ENCODE measurements at places on chromosomes 13 and 19.

DNA sequence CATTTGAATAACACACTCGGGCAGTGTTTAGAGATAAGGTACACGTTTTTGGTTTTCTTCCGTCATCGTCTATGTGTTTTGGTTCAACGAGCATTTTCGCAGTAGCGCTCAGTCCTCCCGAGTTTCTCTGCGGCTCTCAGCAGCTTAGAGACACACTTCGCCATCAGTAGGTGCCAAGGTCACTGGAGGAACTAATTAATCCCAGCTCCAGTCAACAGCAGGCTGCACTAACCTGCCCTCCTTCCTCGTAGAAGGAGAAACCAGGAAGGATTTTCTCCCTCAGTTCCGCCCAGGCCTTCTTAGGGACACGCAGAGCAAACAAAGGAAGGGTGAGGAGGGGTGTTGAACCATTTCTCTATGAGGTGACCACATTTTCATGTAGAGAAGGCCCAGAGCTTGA is 12.6 kb downstream of the MBNL2 start:
- no peak for DNase-seq

- DNase-seq, result no peak
These were observed 3.4 kb upstream of the USE1 start for GRCh38 chr19:17211547-17212446.

GRCh38 chr13:109180905-109181425 is 551.6 kb downstream of the MYO16 start:
- no peak for DNase-seq

DNA sequence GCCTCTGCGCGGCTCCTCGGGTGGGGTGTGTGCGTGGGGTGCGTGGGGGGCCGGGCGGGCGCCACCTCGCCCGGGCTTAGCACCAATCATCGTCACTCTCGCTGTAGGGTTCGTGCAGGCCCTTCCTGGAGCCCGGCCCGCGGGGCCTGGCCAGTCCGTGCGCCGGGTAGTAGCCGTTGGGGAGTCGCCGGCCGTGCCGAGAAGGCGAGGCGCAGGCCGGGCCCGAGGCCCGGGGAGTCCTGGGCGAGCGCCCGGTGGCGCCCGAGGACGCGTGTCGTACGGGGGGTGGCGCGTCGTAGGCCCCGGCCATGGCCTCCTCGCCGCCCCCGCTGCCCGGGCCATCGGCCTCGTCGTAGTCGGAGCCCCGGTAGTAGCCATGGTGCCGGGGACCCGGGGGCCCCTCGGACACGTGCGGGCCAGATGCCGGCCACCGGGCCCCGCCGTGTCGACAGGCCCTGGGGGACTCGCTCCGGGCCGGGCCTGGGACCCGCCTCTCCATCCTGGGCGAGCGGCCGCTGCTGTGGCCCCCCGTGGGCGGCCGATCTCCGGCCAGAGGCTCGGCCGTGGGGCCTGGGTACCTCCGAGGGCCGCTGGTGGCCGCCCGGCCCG is 57.1 kb downstream of the IER2 start:
- DNase-seq, result no peak

DNA sequence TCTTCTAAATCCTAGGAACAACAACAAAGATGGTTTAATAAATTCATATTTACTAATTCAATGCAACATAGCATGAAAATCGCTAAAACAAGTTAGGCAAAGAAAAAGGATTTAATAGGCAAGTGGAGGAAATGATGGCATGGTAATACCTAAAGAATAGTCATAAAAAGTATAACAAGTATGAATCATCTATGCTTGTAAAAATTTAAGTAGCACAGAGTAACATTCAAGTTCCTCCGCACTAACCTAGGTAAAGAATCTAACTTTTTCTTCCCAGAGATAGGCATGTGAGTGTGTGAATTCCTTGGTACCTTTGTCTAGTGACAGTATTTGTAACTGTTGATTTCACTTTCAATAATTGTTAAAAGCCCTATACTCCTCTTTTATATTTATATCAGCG is 42.6 kb downstream of the RCBTB2 start:
- no peak for DNase-seq

GRCh38 chr19:17125062-17125727 is 49.6 kb downstream of the MYO9B start:
- peak; percentile 65 for DNase-seq

DNA sequence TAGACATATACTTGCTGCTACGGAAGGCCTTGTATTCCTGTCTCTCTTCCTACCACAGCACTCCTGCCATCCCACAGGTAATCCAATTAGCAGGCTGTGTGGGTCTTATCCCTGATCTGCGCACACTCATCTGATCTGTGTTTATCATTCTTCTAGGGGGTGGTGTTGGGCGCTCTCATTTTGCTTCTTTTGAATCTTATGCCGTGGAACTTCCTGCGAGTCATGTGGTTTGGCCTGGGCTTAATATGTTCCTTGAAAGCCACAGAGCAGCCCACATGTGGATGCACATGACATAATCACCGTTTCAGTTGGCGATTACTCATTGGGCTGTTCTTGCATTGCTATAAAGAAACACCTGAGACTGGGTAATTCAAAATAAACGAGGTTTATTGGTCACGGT is 7.5 kb downstream of the RASA3 start:
- DNase-seq, result no peak

GRCh38 chr19:6987850-6988249 is 33.4 kb downstream of the MBD3L2B start:
- no peak for DNase-seq

GRCh38 chr13:113837560-113838355 is 26.1 kb downstream of the GAS6 start:
- DNase-seq, result no peak

DNA sequence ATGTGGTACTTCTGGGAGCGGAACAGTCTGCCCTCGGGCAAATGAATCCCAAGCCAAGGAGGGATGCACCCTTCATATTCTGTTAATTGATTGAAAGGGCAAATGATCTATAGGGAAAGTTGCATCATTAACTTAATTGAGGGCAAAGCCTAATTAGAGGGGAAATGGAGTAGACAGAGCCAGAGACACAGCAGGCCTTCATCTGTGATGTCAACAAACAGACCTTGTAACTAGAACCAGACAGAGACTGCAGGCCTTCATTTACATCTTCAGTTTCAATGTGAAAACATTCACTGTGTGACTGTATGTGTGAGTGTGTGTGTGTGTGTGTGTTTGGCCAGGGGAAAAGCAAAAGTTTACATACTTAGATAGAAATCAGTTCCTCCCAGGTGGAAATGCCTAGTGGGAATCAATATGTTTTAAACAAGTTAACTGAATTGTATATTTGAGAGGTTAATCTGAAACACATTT is 126.4 kb downstream of the SPRY2 start:
- DNase-seq, result no peak

DNA sequence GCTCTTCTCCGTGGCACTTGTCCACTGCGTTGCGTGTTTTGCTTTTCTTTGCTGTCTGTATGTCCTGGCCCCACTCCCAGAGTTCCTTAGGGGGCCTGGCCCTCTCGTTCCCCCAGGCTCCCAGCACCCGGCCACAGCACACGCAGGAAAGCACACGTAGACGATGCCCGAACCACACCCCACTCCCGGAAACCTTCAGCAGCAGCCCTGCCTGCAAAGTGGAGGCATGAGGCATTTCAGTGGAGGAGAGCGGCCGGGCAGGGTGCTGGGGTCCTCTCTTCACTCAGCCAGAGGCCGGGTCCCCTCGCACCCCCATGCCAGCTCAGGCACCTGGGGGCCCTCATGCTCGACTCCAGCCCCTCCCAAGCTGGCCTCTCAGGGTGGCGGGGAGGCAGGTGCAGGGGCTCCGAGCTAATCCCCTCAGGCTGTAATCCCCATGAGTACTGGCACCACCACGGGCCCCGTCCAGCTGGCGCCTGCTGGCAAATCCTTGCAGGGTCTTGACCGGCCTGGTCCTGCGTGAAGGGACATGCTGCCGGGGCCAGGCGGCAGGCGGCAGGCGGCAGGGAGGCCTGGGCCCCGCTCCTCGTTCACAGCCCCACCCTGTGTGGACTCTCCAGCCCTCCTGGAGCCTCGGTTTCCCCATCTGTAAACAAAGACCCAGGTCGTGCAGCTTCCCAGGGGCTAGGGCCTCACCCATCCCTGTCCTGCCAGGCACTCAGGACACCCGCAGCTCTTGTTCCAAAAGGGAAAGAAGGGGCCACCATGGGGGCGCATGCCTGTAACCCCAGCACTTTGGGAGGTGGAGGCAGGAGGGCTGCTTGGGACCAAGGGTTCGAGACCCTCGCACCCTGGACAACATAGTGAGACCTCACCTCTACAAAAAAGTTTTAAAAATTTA is 7.0 kb downstream of the PIP5K1C start:
- no peak for DNase-seq

DNA sequence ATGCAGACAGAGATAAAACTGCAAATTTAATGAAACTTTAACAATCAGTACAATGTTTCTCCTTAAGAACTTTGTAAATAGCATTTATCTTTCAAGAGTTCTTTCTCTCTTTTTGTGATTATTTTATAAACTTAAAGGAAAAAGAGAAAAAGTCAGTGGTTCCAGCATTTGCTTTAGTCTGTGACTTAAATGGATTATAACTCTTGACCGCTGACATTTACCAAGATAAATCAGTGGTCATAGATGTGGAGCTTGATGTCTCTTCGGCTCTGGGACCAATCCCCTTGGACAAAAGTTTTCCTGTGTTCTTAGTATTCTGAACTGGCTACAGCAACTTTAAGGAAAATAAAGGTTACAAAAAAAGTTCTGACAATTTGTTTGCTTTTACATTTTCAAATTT is 162.6 kb downstream of the TM9SF2 start:
- no peak for DNase-seq

- no peak for DNase-seq
These were observed 60.0 kb upstream of the GPR183 start for GRCh38 chr13:99367106-99367616.

GRCh38 chr13:34698945-34699344 is 243.1 kb upstream of the NBEA start:
- no peak for DNase-seq

DNA sequence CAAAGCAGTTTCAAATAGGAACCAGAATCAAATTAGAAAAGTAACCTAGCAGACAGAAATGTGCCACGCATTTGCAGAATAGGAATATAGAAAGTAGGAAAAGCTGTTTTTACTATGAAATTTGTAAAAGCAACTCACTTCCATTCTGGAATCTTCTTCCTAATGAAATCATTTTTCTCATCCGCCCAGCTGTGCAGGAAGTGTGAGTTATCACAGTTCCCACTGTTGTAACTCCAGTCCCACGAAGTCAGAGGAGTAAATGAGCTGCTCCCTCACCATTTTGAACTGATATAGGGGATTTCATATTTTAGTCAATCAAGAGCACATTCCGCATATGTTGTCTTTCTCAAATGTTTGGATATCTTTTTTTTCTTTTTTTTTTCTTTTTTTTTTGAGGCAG is 230.8 kb downstream of the TBC1D4 start:
- no peak for DNase-seq

Data from OCI-LY7 (cell line).